ENCODE measurements at places on chromosomes 2 and 18.
A peak's percentile ranks its signal among the peaks of the same experiment; 100 is the strongest.

DNA sequence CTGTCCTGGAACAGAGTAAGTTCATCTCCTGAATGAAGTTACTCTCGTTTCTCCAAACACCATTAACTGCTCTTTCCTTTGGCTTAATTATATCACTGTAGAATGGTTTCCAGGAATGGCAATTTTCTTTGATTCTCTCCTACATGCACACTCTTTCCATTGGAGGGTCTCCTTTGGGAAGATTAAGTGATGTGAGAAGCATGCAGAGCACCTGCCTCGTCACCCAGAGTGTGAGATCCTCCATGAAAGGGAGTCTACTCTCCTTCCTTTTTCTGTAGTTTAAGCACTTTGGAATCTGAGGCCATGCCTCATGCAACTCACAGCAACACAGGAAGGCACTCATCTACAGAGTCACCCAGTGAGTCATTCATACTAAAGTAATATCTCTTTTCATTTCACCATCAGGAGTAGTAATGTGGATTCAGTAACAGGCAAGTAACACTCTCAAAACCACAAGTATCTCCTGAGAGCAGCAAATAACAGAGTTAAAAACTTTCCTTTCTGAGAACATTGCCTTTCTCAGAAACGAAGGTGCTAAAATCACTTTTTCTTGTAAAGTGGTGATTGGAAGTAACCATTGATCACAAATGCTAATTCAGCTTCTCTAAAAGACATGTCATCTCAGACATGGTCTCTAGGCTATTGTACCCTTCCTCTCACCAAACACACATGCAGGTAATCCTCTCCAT lies 52.8 kb upstream of the IL1RL1 start:
- no peak for DNase-seq

- no peak for DNase-seq
These were observed 116.5 kb upstream of the FOSL2 start for GRCh38 chr2:28276076-28276618.

- no peak for DNase-seq
These were observed 6.8 kb downstream of the RPL37A start for GRCh38 chr2:216505133-216506106.

GRCh38 chr2:151638191-151638933 lies 95.9 kb downstream of the NEB start:
- DNase-seq, result peak; percentile 39

- DNase-seq, result no peak
These were observed 250.5 kb upstream of the SKOR2 start for GRCh38 chr18:47501946-47502345.

DNA sequence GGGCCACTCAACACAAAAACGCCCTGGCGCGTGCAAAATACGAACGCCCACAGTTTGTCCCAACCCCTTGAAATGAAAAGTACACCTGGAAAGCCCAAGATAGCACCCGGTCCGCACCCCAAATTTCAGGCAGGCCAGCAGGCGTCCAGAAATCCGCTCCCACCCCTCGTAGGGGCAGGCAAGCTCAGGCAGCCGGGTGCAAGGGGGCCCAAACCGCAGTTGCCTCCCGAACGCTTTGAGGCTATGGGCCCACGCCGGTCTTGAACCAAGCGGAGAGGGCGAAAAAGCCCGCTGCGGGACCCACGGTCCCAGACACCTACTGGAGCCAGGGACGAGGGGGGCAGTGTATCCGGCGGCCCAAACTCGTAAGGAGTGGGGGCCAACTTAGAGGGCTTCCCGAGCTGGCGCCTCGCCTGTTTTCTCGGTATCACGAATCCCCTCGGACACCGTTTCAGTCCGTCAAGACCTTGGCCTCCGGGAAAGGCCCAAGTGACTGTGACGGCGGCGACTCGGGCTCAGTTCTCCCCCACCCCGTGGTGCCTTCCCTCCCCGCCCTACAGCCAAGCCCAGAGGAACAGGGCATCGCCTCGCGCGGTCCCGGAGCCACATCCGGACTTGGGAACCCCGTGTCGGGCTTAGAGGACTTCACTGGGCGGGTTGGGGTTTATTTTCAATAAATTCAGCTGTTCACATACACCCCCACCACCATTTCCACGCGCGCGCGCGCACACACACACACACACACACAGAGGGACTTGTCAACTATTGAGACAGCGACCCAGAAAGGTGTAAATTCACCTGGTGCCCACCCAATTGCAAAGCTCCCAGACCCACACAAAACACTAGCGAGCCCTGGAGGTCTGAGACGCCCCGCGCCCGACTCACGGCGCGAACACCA lies 6.2 kb upstream of the SATB2 start:
- no peak for DNase-seq

- DNase-seq, result no peak
These were observed 31.9 kb downstream of the PPP4R3B start for GRCh38 chr2:55585451-55586080.

- DNase-seq, result no peak
These were observed 58.0 kb upstream of the TMEM178A start for GRCh38 chr2:39607538-39608262.

DNA sequence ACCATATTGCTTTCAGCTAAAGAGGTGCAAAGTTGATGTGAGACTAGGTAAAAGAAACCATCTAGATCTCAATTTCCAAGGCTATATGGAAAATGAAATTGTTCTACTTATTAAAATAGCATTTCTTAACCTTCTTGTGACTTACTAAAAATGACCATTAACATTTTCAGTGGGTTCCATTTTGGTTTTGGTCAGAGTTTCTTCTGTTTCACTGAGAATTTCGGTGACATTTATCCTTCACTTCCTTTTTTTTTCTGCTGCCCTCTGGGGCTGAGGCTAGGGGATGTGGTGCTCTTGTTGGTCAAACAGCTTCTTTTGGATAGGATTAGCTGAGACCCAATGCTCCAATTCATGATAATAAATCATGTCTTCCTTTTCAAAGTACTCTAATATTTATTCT lies 44.3 kb upstream of the REL start:
- DNase-seq, result no peak

DNA sequence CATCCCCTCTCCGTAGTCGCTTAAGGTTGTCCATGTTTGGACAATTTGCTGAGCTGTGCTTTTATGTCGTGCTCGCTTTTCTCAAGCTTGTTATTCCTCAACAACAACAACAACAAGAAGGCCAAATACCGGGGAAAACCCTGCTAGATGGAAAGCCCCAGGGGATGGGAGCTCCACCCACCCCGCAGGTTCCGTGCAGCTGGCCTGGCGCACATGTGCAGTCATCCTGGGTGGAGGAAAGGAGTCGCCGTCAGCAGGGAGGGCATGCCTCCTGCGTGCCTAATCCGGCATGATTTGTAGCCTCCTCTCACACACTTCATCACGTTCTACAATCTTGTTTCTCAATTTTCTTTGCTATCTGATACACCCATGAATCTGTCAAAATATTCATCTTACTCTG lies 87.4 kb upstream of the SALL3 start:
- no peak for DNase-seq

- no peak for DNase-seq
These were observed 157.1 kb downstream of the GALNT14 start for GRCh38 chr2:30981096-30981495.

DNA sequence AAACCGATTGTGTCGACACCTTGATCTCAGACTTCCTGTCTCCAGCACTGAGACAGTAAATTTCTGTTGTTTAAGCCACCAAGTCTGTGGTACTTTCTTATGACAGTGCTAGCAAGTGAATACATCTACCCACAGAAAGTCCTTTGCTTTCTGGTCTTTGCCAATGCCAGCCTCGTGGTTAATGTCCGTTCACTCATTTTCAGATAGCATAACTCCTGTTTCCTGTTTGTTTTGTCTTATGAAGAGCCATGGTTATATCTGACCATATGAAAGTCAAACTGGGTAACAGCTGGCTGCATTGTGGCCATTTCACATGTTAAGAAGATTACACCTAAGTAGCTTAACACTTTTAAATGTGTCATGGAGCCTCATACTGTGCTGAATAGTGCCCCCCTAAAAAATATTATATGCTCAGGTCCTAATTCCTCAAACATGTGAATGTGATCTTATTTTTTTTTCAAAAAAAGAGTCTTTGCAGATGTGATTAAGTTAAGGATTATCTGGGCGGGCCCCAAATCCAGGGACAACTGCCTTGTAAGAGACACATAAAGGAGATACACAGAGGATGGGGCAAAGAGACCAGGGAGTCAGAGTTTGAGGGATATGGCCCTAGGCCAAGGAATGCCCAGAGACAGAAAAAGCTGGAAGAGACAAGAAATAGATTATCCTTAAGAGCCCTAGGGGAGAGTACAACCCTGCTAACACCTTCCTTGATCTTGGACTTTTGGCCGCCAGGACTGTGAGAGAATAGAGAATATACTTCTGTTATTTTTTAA lies 118.0 kb downstream of the KCNE4 start:
- DNase-seq, result no peak

DNA sequence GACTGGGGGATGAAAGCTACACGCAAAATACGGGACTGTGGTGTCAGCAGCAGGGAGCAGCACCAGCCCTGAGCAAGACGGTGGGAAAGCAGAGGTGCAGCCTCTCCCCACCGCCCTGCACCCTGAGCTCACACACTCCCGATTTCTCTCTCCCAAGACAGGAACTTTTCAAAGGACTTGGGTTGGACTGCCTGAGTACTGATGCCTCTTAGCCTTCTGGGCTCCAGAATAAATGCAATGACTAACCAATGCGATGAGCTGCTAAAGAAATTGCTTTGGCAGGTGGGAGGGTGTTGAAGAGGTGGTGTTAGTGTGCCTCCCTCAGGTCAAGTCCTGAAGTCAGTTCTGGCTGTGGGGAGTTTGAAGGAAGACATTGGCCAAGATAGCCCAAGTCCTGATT lies 9.6 kb downstream of the TRIM54 start:
- no peak for DNase-seq

DNA sequence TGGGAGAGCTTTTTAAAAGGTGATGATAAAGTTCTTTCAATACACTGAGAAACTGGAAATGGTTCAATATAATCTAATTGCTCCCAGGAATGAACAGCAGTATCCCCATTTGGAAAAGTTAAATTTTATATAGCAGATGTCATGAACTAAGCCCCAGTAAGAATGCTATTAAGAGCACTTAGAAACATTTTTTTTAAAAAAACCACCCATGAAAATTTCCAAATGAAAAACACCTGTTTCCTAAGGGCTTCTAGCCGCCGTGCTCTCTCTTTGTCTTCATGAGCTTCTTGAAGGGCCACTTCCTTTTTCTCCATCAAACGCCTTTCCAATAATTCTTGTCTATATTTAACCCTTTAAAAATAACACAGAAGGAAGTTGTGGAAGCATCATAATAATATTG lies 77.0 kb downstream of the UPP2 start:
- DNase-seq, result no peak
